ENCODE measurements at places on chromosomes 13 and 19.

DNA sequence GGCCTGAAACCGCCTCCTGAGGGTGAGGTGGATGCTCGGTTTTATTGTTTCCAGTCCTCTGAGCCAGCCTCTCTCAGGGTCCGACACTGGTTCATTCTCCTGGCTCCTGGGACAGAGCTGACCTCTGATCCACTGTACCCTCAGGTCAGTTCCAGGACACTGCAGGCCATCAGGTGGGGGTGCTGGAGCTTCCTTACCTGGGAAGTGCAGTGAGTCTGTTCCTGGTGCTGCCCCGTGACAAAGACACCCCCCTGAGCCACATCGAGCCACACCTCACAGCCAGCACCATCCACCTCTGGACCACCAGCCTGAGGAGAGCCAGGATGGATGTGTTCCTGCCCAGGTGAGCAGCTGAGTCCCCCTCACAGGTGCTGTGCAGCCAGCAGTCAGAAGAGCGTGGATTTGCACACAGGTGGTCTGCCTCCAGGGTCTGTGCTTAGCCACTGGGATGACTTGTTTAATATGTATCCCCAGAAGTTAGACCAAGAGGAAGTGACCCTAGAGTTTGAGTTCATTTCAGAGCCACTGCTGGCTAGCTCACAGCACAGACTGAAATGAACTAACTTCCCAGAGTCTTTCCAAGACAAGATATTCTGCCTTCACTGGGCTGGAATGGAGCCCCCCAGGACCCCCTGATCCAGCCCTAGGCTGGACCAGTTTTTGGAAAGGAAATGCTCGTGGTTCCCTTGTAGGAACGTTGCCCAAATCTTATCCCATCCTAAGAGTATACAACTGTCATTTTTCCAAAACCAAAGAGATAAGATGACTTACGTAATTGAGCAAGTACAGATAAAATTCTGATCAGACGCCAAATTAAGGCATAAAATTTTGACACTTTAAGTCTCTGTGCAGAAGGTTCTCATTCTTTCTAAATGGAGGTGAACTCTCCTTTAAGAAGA is 8.8 kb downstream of the SERPINE3 start:
- no peak for DNase-seq

DNA sequence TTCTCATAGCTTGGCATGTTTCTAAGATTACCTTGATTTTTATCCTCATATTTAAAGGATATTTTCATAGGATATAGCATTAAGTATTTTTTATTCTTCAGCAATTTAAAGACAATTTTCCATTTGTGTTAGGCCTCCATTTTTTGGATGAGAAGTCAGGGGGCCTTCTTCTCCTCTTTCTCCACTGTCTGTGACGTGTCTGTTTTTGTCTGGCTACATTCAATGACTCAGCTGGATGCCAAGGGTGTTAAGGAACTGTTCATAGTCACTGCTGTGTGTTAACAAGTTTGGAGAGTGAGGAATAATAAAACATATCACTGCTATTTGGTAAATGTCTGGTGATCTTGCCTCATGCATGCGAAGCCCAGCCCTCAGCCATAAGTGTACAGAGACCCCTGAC is 36.4 kb downstream of the ZNF582 start:
- no peak for DNase-seq

GRCh38 chr19:17829855-17830566 is 8.7 kb upstream of the INSL3 start:
- DNase-seq: no peak

DNA sequence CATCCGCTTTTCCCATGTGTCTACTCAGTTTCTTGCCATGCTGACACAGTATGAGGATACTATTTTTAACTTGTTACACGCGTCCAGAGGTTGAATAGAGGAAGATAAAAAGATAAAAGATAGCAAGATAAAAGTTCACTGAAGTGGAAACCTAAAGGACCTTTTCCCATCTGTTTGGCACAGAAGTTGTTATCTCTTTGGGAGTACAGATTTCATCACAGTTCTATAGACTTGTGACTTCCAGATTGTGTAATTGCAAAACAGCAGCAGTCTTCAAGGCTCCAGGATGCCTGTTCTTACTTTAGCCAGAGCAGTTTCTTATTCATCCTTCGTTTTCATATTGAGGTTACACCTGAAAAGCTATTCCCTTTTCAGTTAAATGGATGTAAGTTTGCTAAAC is 369.2 kb downstream of the GPC5 start:
- no peak for DNase-seq

DNA sequence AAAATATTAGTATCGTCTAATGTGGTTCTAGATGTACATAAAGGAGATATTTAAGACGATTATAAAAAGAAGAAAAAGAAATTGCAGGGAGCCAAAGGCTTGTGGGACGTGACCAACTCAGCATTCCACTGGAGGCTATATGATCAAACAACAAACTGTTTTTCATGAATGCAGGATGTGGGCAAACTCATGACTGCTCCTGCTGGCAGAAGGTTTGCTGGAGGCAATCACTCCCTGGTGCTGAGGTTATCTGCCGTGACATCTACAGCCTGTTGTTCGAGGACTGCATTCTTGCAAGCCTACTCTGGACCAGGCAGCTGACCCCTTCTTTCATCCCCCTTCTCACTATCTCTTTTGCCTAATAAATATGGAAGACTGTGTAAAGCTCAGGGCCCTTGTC is 518.1 kb downstream of the UQCRFS1 start:
- no peak for DNase-seq

- DNase-seq: no peak
Observed at GRCh38 chr13:110652231-110652730, 36.9 kb downstream of the NAXD start.

DNA sequence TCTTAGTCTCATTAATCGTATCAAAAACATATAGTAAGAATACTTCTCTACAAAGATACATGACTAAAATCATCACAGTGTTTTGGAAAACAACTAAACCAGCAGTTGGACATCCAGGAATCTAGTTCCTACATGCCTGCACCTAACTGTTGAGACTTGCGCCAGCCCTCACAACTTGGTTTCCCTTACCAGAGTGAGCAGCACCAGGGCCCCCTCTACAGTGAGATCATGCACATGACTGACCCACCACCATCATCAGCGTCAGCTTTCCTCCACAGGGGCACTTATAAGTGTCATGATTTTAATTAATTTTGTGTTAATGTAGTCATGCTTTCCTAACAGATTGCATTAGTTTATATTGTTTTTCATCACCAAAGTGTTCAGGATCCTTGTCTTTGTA is 1322.0 kb downstream of the EFNB2 start:
- DNase-seq: no peak

GRCh38 chr13:90099847-90100246 is 1247.6 kb upstream of the MIR17HG start:
- no peak for DNase-seq
